ENCODE measurements at places on chromosomes 16 and 17. TPM values are rescaled to one million over a fixed set of nuclear protein-coding genes. Genes with fewer than 3 reads are reported as not detected.

GRCh38 chr16:263182-263774 lies 12.5 kb downstream of the RGS11 start:
- DNase-seq = no peak

DNA sequence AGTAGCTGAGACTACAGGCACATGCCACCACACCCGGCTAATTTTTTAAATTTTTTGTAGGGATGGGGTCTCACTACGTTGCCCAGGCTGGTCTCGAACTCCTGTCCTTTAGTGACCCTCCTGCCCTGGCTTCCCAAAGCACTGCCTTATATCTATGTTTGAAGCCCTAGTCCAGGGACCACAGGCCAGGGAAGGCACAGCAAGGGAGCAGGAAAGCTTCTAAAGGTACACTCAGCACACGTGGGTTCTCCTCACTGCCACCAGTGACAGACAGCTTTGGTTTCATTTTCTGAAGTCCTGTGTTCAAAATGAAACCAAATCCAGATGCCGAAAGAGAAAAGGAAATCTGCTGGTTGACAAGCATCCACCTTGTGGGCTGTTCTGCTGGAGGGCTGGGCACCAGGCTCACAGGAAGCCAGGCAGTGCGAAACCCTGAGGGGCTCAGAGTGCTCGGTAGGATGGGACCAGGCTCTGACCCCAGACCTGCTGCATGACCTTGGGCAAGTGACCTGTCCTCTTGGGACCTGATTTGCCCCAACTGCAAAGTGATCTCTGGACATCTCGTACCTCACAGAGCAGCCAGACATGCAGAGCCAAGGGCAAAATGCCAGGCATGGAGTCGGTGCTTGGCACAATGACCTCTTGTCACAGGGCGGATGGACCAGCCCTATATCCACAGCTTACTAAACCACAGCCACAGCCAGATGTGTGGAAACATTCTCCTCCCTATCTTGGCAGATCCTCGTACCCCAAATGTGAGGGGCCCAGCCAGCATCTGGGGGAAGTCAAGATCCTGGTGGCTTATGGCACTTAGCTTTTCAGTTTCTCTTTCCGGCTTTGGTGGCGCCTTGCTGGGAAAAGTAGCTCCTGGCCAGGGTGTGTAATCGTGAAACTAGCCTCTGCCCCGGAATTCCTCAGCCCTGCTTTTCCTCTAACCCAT lies 2.8 kb upstream of the SOCS1 start:
- peak; percentile 64 for DNase-seq

GRCh38 chr17:35684055-35684802 lies 47.2 kb upstream of the RASL10B start:
- no peak for DNase-seq

DNA sequence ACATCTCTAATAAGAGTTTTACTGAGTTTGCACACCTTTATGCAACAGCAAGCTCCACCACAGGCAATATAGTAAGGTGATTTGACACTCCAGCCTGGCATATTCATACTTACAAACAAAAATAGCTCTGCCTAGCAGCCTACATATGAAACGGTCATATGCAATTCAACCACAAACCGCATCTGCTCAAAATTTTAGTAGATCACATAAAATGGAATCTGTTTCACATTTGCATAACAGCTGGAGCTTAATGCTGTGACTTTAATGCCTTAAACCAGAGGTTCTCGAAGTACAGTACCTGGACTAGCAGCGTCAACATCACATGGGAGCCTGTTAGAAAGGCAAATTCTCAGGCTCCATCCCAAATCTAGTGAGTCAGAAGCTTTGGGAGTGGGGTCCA lies 578.4 kb downstream of the CDH11 start:
- DNase-seq = no peak

Gene PDPK1
- total RNA-seq = 33.9 TPM

Gene ABCA6
- total RNA-seq = not detected

Gene HOXB1
- total RNA-seq = not detected

Gene SMIM5
- total RNA-seq = 0.25 TPM
